ENCODE measurements at places on chromosomes 1 and 21.

GRCh38 chr1:48943826-48944225, 167.1 kb upstream of the BEND5 start:
- DNase-seq, result no peak

DNA sequence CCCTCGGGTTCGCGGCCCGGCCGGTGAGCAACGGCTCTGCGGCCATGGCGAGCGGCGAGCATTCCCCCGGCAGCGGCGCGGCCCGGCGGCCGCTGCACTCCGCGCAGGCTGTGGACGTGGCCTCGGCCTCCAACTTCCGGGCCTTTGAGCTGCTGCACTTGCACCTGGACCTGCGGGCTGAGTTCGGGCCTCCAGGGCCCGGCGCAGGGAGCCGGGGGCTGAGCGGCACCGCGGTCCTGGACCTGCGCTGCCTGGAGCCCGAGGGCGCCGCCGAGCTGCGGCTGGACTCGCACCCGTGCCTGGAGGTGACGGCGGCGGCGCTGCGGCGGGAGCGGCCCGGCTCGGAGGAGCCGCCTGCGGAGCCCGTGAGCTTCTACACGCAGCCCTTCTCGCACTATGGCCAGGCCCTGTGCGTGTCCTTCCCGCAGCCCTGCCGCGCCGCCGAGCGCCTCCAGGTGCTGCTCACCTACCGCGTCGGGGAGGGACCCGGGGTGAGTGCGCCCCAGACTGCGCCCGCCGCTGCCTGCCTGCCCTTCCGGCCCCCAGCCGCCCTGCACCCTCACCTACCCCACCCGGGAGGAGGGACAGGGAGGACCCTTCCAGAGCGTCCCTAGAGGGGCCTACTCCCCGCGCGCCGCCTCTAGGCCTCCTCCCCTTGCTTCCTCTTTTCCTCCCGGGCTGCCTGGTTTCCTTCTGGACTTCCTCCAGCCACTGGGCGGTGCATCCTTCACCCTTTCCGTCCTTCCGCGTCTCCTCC, at the start of gene RNPEP:
Gene RNPEP, plus strand, starts transcription at position 26 of the 757 bp plus-strand sequence. Its CDS starts 19 bp downstream, at position 45.
- peak; percentile 73 for DNase-seq

- DNase-seq, result no peak
These were observed 73.9 kb downstream of the OBSCN start for GRCh38 chr1:228281631-228282328.

GRCh38 chr1:2255420-2256369, 27.6 kb downstream of the SKI start:
- peak; percentile 81 for DNase-seq

DNA sequence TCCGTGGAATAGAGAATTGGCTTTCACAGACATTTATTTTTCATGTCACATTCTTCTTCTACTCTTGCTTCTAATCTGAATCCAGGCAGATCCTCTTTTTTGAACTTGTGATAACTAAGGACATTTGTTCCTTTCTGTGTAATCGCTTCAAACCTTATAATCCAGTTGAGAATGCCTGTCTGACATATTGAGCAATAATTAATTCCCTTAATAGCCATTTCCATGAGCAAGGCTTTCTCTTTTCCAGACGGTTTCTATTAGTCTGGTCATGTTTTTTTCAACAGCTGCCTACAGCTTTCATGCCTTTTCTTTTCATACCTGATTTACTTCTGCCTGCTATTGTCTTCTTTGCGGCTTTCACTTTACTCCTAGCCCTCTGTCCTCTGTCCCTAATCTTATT, 163.4 kb downstream of the CYYR1 start:
- DNase-seq, result peak; percentile 37

- peak; percentile 62 for DNase-seq
These were observed 9.6 kb downstream of the P3H1 start for GRCh38 chr1:42756956-42757891.

GRCh38 chr1:28577052-28577678, 14.9 kb upstream of the RAB42 start:
- DNase-seq, result no peak

- no peak for DNase-seq
These were observed 3.8 kb downstream of the PTAFR start for GRCh38 chr1:28172713-28173150.

DNA sequence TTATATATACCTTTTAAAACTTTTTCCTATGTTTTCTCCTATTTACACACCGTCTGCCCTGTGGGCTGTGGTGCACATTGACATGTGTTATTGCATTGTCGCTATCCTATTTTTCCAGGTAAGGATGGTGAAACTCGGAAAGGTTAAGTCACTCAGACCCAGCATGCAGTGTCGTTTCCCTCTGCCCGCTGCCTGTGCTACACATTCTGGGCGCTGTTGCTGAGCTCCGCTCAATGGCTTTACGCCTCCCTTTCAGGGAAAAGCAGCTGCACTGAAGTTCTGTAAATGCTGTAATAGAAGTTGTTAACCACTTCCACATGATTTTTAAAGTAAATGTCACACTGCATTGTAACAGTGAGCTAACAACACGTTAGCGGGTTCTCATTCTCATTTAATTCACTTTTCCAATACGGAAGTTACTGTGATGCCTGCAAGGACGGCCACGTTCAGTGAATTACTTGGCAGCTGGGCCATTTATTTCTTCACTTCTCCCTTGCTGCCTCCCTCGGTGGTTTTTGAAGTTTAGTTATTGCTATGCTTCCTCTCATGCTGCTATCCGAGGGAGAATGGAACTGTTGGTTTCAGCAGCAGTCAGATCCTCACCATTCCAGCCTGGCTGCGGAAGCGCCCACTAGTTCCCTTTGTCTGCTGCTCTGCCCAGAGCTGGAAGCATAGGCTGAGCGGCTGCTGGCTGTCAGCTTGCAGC, 288.7 kb downstream of the SPATA17 start:
- peak; percentile 19 for DNase-seq

DNA sequence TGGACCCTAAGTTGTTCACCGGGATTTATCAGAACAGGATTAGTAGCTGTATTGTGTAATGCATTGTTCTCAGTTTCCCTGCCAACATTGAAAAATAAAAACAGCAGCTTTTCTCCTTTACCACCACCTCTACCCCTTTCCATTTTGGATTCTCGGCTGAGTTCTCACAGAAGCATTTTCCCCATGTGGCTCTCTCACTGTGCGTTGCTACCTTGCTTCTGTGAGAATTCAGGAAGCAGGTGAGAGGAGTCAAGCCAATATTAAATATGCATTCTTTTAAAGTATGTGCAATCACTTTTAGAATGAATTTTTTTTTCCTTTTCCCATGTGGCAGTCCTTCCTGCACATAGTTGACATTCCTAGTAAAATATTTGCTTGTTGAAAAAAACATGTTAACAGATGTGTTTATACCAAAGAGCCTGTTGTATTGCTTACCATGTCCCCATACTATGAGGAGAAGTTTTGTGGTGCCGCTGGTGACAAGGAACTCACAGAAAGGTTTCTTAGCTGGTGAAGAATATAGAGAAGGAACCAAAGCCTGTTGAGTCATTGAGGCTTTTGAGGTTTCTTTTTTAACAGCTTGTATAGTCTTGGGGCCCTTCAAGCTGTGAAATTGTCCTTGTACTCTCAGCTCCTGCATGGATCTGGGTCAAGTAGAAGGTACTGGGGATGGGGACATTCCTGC, 3.9 kb upstream of the OLFML3 start:
- peak; percentile 61 for DNase-seq

DNA sequence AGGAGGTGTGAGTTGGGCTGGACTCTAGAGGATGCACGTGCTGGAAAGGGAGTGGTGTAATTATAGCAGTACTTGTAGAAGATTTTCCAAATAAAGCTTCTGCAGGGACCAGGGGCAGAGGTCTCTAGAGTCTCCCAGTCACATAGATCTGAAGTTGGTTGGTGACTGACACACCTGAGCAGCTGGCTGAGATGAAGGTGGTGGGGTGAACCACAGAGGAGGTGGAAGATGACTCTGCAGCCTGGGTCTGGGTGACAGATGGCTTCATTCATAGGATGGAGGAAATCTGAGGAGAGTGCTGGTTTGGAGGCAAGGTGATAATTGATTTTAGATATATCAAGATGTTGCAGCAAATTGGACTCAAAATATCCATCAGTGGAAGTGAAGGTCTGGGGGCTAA, 178.9 kb upstream of the IVNS1ABP start:
- DNase-seq, result no peak

GRCh38 chr21:43921979-43922945, 57.2 kb downstream of the AGPAT3 start:
- DNase-seq, result peak; percentile 57

DNA sequence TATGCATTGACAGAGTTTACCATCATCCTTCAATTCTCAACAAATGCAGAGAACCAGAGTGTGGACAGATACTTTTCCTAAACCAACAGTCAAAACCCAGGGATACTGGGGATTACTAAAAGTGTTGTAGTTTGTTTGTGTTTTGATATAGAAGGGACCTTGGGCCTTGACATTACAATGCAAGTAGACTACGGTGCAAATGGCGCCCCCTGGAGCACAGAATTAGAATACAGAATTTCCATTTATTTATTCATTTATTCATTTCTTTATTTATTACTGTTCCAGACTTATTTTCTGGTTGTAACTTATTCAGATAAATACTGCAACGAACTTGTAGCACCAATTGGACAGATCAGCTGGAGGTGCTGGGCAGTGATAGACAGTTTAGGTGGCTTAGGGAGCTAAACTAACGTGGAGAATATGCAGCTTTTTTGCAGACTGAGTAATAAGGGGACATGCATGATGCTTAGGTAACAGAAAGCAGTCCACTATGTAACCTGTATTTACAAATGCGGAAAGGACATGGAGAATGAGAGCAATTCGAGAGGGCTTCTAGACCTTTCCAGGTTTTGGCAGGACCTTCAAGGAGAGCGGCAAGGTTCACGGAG, 42.6 kb downstream of the KIRREL1 start:
- peak; percentile 53 for DNase-seq

GRCh38 chr1:88200545-88200944, 483.5 kb upstream of the PKN2 start:
- DNase-seq, result no peak

DNA sequence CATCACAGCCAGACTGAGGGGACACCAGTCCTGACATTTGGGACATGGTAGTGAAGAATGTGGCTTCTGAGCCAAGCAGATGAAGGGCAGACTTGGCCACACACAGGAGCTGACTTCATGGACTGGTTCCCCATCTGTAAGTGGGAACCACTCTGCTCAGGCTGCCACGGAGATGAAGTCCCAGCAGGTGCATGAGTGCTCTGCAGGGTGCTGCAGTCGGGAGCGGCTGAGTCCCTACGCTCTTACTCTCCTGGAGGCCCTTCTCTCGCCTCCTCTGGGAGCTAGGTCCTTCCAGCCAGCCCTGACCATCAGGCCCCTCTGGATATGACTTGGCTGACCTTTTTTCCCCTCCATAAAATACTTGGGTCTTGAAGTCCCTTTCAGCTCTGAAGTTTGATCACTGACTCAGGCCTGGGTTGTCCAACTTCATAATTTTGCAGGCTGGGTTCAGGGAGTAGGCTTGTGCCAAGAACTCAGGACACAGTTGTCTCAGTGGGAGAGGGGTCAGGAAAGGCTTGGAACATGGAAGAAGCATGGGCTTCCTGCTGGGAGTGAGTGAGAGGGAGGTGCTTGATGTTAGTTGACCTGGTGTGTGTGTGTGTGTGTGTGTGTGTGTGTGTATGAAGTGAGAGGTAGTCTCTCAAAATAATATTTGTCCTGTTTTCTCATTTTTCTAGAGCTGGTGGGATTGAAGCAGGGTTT, 21.0 kb upstream of the EPS8L3 start:
- no peak for DNase-seq

DNA sequence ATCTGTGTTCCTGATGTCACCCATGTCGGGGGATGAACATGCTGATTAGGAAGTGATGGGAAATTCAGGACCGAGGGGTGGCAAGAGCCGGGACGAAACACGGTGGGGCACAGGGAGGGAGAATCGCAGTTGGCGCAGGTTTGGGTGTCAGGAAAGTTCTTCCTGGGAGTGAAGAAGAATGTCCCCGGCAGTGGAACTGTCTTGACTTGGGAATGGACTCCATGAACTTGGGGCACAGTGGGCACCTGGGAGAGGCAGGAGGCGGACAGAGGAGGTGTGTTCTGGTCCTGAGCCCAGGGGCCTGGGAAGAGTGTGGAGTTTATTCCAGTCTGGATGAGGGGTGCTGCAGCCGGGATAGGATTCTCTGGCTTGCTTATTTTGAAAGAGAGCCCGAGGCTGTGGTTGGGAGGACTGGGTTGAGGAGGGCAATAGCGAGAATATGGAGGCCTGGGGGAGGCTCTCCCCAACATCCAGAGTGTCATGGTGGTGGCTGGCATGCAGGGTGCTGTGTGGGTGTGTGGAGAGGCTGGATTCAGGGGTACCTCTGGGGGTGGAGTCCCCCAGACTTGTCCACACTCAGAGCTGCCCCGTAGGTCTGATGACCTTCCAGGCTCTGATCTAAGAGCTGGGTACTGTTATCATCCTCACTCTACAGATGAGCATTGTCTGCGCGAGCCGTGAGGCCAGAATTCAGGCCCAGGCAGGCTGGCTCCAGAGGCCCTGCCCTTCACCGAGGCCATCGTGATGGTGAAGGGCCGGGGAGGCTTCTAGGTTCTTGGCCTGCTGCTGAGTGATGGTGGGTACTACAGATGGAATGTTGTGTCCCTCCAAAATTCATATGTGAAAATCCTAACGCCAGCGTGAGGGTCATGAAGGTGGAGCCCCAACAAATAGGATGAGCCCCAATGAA, 274.5 kb upstream of the C1orf174 start:
- no peak for DNase-seq

DNA sequence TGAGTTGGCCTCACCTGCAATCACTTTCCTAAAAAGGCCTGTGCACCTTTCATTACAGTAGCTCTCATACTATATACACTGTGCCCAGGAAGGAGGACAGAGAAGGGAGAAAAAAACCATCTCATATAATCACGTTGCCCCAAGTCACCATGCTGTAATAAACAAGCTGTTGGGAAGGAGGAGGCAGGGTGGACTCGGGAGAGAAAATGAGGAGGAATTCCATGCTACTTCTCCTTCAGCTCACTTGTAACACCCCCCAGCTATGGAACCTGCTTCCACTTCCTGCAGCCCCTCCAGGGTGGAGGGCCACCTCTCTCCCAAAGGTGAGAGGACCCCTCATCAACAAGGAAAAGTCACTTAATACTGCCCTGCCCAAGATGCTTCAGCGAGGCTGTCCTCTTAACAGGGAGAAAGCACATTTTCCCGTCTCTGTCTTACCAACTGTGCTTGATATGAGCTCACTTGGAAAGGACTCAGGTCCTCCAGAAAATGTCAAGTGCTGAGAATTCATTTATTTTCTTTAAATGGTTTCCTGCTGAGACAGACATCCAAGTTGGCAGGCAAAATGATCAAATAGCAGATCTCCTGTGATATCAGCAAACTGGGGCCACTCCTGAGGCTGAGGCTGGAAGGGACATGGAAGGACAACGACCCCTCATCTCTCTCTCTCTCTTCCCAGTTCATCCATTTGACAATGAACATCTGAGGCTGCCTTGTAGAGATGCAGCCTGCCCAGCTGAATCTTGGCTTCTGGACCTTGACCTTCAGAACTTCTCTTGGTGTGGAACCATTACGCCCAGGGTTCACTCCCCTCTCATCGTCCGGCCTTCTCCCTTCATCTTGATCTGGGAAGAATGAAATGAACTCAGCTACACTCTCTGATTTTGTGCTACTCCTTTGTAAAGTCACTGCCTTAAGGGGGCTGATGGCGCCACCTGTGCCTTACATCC, 54.0 kb downstream of the CAPN9 start:
- DNase-seq, result no peak

DNA sequence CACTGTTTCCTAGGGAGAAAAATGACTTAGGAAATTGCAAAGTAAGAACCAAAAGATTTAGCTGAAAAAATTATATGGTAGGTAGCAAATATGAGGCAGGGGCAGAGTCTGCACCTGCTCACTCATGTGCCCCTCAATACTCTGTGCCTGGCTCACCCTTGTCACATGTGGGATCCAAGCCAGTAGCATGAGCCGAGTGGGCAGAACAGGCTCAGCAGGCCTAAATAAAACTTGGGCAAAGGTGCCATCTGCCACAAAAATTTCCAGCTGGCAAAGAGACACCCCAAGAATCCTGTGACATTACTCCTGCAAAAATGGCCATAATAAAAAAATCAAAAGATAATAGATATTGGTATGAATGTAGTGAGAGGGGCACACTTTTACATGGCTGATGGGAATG, 1321.2 kb downstream of the NCAM2 start:
- DNase-seq, result no peak

Data from fibroblast of skin of right biceps (primary cell).